Tracheal epithelial cell (primary cell): ENCODE measurements at places on chromosomes 4 and X. TPM values are rescaled to one million over a fixed set of nuclear protein-coding genes. Genes with fewer than 3 reads are reported as not detected.

Gene VSIG4
- total RNA-seq, result not detected in 2 replicates

Gene CFAP99
- total RNA-seq, result not detected in 2 replicates

Gene NAP1L3
- total RNA-seq, result 0.24 TPM in 1 of 2 replicates, not detected in the other

Gene EVC2
- total RNA-seq, result 8.3 and 10.1 TPM in 2 replicates

Gene CETN2
- total RNA-seq, result 28.6 and 34.0 TPM in 2 replicates

Gene GPRASP2
- total RNA-seq, result 7.2 and 8.0 TPM in 2 replicates

Gene SMIM10
- total RNA-seq, result under 0.01 TPM in 1 of 2 replicates, not detected in the other

Gene SLITRK4
- 5.3 TPM in 1 of 2 replicates, not detected in the other for total RNA-seq

Gene FRAS1
- 5.8 and 6.2 TPM in 2 replicates for total RNA-seq

Gene FAM149A
- 0.64 and 4.8 TPM in 2 replicates for total RNA-seq

Gene MAGEA2B
- total RNA-seq, result not detected in 2 replicates
